ENCODE measurements at places on chromosomes 7 and 10.
A peak's percentile ranks its signal among the peaks of the same experiment; 100 is the strongest.

DNA sequence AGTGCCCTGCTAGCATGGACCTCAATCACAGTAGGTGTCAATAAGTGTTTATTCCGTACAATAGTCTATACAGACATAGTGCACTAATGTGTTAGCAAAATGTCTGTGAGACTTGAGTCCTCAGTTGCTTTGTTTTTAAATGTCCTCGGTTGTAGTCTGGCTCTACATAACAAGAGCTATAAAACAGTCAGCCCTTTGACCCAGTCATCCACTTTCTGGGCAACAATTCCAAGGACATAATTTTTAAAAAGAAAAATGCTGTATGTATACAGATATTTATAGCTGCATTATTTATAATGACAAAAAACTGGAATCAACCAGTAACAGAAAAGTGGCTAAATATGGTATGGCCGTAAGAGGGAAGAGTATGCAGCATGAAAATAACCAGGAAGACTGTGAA lies 2.8 kb upstream of the PDLIM1 start:
- no peak for DNase-seq

DNA sequence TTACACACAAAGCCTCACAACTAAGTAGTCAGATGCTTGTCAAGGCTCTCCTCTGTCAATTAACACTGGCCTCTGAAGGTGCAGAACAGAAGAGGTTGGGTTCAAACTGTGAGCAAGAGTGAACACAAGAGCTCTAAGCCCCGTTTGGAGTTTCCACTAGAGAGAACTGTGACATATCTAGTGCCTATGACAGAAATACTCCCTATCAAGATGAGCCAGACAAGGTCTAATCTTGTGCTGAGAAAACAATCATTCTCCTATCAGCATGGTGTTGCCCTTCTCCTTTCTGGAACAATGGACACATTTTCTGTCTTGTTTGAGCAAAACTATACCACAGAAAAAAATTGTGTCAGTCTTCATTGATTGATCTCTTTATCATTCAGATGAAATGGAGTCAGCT lies 62.4 kb upstream of the CCDC71L start:
- no peak for DNase-seq

- no peak for DNase-seq
These were observed 238.7 kb downstream of the CCSER2 start for GRCh38 chr10:84567133-84567532.

DNA sequence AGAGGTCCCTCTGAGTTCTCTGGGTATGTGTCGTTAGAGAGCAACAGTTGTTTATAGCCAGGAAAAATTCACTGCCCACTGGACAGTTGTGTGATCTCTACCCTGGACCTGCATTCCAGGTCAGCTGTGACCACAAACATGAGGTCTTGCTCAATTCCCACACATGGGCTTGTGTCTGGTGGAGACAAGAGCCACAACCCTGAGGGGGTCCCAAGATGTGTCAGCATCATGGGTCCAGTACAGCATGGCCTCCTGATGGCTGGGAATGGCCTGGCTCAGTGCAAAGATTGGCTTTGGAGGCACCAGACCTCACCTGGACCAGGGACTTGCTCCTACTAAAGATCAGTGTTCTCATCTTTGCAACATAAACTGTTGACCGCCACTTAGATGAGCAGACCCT lies 751.6 kb downstream of the GRID1 start:
- DNase-seq = no peak

DNA sequence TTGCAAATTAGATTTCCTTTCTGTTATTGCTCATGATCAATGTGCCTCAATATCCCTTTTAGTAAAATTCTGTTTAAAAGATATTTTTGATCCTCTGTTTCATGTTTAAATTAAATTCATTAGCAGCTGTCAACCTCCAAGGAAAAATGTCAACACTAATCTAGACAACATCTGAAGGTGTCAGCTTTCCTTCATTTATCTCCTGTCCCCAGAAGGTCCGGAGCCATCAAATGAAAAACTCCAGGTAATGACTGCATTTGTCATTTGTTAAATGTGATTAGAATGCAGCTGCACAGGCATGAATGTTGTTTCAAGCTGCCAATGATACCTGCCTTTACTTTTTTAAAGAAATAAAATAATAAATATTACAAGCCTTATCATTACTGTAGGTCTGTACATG lies 463.7 kb upstream of the SEMA3A start:
- no peak for DNase-seq

GRCh38 chr10:79946271-79947082 lies 2.4 kb downstream of the SFTPD start:
- DNase-seq = no peak

GRCh38 chr7:27116031-27116961 lies 13.8 kb upstream of the HOXA2 start:
- DNase-seq = no peak

GRCh38 chr7:134329614-134330346 lies 13.1 kb upstream of the SLC35B4 start:
- DNase-seq = no peak

- peak; percentile 95 for DNase-seq
These were observed at the start of the genes ATP5F1C and KIN for GRCh38 chr10:7787857-7788638. TSS of gene ATP5F1C (plus strand) at chr10:7788177. CDS start at chr10:7788208, 31 bp downstream. TSS of gene KIN (minus strand) at chr10:7787993. CDS start at chr10:7787933, 60 bp downstream.

- no peak for DNase-seq
These were observed 34.6 kb downstream of the TRIM8 start for GRCh38 chr10:102678842-102679289.

DNA sequence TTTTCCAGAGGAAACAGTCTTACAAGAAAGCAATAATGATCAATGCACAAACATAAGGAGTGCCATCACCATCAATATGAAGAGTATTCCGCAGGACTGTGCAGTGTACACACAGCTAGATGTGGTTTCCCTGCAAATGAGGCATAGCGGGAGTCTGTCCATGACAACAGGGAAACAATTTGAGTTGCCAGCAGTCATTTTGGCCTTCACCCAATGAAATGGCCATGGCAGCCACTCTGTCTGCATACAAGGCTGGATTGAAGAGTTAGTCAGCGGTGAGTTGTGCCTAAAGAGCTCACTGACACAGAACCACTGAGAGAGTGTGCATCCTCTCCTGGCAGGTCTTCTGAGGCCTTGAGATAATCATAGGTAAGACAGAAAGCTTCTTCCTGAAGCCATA lies 303.3 kb downstream of the IPMK start:
- DNase-seq = no peak

- no peak for DNase-seq
These were observed 587.1 kb upstream of the KCND2 start for GRCh38 chr7:119685906-119686305.

DNA sequence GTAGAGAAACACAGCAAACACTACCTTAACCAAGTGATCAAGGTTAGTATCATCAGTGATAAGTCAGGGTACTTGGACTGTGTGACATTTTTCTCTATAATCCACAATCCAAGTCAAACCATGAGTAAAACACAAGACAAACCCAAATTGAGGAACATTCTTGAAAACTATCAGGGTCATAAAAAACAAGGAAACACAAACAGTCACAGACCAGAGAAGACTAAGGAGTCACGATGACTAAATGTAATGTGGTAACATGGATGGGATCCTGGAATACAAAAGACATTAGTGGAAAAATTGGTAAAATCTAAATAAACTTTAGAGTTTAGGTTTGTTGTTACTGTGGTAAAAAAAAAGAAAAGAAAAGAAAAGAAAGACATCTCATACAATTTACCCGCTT lies 103.8 kb downstream of the ARMH3 start:
- DNase-seq = no peak

- DNase-seq = no peak
These were observed 19.1 kb downstream of the TECTB start for GRCh38 chr10:112302335-112302734.

- peak; percentile 2 for DNase-seq
These were observed 325.5 kb upstream of the C7orf33 start for GRCh38 chr7:148264933-148265557.

- no peak for DNase-seq
These were observed 34.3 kb downstream of the CDCA7L start for GRCh38 chr7:21911341-21911875.

- DNase-seq = no peak
These were observed 111.2 kb downstream of the OSBPL3 start for GRCh38 chr7:24868741-24869140.

DNA sequence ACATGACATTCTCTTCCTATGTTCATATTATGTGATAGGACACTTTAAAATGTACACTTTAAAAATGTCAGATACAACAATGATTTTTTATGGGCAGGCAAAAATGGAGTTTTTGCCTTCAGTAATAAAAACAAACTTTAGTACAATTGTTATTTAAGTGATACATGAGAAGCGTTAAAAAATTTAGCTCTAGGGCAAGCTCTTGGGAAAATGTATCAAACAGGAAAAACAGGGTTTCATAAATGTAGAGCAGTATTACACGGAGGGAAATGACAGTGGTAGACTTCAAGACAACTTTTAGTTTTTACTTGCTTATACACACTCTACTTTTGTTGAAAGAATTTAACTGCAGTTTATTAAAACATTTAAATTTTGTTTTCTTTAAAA lies 1.5 kb downstream of the FHIP2A start:
- DNase-seq = no peak

DNA sequence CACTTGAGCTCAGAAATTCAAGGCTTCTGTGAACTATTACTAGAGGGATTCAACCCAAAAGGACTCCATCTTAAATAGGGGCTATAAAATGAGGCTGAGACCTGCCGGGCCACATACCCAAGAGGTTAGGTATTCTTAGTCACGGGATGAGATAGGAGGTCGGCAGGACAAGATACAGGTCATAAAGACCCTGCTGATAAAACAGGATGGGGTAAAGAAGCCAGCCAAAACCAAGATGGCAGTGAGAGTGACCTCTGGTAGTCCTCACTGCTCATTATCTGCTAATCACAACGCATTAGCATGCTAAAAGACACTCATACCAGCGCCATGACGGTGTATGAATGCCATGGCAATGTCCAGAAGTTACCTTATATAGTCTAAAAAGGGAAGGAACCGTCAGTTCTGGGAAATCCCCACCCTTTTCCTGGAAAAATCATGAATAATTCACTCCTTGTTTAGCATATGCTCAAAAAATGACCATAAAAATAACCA lies 101.2 kb upstream of the TRIM24 start:
- no peak for DNase-seq

- no peak for DNase-seq
These were observed 30.3 kb downstream of the TFPI2 start for GRCh38 chr7:93860261-93860660.

- no peak for DNase-seq
These were observed 684.3 kb upstream of the AUTS2 start for GRCh38 chr7:68914006-68914405.

DNA sequence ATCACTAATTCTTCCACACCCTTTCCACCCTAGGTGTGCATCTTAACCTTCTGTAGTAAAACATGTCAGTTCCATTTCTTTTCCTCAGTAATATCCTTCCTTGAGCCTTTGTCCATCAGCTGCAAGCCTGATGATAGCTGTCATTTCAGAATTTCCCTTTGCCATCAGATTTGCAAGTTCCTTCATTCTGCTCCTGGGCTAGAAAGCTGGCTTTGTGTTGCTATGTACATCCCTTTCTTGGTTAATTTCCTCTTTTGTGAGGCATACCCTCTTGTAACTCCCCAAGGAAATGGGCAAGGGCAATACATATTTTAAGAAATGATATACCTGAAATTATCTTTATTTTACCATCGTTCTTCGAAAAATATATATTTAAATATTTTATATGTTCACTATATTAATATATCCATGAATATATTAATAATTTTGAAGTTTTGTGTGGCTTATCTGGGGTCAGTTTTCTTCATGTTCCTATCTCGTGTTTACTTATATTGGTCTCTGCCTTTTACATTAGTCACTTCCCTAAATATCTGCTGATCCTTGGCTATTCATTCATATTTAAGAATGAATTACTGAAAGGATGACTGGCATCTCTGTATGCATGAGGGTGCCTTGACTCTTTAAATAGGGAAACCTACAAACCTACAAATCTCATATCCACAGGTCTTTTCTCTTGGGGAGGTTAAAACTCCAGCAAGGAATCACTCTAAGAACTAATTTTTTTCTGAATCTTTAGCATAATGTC lies 143.8 kb downstream of the ZNF22 start:
- no peak for DNase-seq

DNA sequence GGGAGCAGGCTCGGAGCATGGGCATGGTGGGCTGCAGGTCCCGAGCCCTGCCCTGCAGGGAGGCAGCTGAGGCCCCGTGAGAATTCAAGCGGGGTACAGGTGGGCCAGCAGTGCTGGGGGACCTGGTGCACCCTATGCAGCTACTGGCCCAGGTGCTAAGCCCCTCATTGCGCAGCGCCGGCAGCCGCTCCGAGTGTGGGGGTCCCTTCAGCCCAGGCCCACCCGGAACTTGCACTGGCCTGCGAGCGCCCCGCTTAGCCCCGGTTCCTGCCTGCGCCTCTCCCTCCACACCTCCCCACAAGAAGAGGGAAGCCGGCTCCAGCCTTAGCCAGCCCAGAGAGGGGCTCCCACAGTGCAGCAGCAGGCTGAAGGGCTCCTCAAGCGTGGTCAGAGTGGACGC lies 250.7 kb downstream of the CRPPA start:
- no peak for DNase-seq

DNA sequence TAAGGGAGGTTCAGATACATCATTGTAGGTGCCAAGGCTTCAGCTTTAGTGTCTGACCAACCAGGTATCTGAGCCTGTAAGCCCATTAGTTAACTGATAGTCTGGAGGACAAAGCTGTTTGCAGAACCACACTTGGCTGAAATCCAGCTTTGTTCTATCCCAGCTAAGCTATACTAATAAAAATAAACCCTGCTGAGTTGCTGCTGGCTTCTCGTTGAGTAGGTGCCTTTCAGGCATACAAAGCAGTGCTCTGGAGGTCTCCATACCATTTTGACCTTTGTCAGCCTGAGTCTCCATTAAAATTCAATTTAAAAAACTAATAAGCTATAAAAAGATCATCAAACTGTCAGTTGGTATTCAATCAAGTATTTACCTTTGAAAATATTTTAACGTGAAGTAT lies 22.0 kb downstream of the CDCA7L start:
- no peak for DNase-seq

DNA sequence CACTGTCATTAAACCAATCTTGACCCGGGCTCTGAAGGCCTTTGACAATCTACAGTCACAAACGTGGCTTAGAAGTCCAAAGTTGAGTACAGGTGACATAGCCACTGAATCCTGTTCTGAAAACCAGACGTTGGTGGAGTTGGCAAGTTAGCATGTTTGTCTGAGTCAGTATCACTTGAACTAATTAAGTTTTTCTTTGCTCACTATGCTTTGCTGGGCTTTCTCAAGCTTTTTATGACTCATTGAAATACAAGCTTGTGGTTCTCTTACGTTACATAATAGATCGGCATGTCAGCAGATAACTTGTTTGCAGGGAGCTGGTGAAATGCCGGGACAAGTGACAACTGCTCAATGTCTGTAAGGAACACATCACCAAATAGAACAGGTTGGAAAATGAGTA lies 53.8 kb downstream of the ARL5B start:
- DNase-seq = no peak

- DNase-seq = no peak
These were observed 60.8 kb upstream of the SORCS3 start for GRCh38 chr10:104580321-104580720.

- no peak for DNase-seq
These were observed 1.2 kb downstream of the OPN4 start for GRCh38 chr10:86655596-86655995.

DNA sequence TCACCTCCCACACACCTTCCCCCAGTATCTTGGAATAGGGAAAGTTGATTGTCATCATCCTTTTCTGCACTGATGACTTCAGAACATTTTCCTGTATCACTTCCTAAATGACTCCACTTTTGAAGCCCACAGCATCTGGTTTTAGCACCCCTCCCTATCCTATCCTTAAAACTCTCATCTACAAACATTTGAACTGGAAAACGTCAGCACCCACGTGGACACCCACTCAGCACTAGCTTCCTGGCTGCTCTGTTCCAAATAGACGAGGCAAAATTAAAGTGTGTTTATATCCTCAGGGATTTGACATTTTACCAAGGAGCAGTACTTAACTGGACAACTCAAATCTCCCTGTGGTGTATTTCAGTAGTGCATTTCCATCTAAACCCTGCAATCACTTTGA lies 73.9 kb downstream of the REEP3 start:
- no peak for DNase-seq
